ENCODE measurements at places on chromosomes 12 and 14.

DNA sequence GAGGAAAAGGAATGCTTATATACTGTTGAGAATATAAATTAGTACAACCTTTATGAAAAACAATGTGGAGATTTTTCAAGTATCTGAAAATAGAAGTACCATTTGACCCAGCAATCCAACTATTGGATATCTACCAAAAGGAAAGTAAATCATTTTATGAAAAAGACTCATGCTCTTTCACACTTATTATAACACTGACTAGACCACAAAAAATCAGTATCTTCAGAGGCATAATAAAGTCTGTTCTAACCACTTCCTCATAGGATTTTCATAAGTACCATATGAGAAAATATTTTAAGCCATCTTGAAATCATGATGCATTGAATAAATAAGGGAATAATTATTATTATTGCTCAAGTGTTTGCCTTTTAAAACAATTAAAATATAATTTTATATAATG lies 90.8 kb downstream of the SLCO1B1 start:
- no peak for DNase-seq

- no peak for DNase-seq
These were observed 164.7 kb upstream of the TBX3 start for GRCh38 chr12:114848666-114849065.

DNA sequence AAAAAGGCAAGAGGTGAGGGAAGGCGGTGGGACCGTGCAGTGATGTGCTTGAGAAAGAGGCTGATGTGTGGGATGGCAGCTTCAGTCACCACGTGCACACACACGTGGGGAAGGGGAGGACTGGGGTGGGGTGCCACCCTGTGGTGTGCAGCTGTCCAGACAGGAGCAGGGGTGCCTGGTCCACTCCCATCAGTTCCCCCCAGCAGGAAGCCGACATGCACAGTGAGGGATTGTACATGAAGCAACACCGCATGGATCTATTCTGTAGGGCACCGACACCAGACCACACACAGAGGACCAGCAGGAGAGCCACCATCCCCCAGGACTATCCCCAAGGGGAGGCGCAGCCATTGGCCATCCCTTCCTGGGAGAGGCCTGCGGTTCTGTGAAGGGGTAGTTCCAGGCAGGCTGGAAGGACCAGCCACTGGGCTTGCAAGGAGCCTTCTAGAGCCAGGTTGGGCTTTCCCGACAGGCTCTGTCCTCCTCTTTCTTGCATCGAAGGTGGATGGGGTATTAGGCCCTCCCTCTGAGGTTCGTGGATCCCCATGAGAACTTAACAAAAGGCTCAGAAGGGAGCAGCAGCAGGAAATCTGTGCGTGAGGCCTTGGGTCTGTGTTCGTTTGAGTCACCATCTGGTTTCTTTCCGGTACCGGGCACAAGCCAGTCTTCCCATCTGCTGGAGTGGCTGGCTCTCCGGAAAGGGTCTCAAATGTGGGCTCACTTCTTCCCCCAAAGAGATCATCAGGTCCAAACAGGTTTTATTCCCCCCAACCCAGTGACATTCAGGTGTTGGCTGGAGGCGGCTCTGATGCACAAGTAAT lies 59.8 kb downstream of the PLEKHG3 start:
- DNase-seq = no peak

DNA sequence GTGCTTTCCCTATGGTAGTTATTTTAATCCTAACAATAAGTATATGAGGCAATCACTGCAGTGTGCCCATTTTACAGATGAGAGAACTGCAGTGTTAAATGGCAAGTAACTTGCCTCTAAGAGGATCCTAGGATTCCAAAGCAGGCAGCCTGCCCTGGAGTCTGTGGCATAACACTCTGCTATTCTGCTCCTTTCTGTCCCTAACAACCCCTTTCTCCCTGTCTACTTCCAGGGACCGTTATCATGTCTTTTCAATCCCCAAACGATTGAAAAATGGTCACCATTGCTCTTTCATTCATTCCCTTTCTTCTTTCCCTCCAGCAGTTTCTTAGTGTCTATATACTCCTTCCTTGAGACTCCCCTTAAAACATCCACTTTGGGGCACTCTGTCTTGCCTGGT lies 1.3 kb upstream of the ANO2 start:
- DNase-seq = no peak

DNA sequence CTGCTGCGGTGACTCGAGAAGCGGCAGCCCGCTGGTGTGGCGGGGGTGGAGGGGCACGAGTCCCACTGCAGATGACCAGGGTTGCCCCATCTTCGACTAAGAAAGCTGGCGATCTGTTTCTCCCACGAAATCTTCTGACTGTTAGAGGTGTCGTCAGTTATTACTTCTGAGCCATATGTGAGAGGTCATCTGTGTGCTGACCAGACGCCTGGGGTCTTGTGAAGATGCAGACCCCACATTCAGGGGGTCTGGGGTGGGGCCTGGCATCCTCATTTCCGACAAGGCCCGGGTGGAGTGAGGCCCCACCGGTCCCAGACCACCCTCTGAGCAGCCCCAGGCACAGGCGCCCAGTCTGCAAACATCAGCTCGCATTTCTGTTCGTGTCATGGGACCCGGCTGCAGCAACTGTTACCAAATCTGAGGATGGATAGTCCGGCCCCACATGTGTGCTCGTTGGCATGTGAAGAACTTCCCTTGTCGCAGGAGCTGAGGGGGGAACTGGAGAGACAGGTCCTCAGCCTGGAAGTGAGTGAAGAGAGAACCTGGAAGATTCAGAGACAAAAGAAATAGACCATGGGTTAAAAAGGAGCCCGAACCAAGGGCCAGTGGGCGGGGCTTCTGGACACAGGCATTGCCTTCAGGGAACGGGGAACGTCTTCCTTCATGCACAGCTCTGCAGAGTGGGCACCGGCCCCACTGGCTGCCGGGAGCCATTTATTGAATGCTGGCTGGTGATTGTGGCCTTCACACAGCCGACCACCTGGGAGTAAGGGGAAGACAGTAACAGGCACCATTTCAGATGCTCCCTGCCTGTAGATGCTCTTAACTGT lies 135.2 kb downstream of the ADGRD1 start:
- DNase-seq = no peak

- DNase-seq = no peak
These were observed 7.4 kb upstream of the TMEM132C start for GRCh38 chr12:128259556-128260070.

DNA sequence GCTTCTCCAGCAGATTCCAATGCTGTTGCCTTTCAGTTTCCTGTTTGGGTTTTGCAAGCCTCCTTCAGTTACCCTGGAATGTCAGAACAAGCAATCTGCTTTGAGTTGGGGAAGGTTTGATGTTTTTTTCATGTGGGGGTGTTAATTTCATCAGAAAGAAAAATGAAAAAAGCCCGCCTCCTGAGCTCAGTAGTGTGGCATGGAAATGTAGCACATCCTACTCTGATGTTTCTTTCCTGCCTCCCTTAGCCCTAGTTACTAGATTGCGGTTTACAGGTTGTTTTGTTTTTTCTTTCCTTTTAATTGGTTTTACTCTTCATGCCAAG lies 22.6 kb downstream of the IFNG-AS1 start:
- DNase-seq = no peak

- DNase-seq = no peak
These were observed at the start of gene LMNTD1 for GRCh38 chr12:25553098-25553497. TSS of gene LMNTD1 (minus strand) at chr12:25553283. CDS start at chr12:25552959, 324 bp downstream.

DNA sequence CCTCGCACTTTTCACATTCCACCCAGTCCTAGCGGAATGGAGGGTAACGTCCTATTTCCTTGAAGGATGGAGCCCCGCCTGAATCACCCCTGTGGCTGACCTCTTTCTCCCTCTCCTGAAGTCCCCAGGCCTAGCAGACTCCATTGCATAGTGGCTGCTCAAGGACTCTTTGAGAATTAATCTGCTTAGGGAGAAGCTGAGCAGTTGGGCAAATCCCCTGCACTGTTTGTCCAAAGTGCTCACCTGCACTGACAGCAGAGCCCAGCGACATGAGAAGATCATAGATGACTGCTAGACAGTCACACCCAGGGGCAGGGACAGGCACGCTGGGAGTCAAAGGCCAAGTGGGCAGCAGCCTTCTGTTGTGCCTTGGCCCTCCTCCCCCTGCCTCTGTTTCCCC lies 37.7 kb upstream of the DICER1 start:
- no peak for DNase-seq
